COR-L47 (cell line): ENCODE measurements at places on chromosomes 12 and 14.

DNA sequence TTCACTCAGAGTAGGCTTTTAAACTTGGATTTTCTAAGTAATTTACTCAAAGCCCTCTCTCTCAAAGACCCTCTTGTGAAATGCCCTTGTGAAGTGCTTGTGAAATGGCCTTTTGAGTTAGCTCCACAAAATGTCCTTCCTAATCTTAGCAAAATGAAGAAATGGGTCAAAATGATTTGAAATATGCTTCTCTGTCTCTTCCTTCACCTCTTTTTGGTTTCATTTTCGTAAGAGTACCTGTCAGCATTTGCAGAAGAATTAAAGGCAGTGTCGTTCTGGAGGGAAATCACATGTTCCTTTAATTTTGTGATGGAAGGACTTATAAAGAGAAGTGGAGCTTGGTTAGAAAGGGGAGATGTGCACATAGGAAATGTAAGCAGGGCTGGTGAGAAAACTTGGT, 93.7 kb downstream of the HMGA2 start:
- DNase-seq: no peak

- no peak for DNase-seq
Observed at GRCh38 chr12:4068981-4069669, 195.9 kb upstream of the PARP11 start.

GRCh38 chr12:128069359-128069997, 197.5 kb upstream of the TMEM132C start:
- peak; percentile 20 for DNase-seq

GRCh38 chr14:71138448-71139293, 231.4 kb downstream of the PCNX1 start:
- DNase-seq: peak; percentile 21

DNA sequence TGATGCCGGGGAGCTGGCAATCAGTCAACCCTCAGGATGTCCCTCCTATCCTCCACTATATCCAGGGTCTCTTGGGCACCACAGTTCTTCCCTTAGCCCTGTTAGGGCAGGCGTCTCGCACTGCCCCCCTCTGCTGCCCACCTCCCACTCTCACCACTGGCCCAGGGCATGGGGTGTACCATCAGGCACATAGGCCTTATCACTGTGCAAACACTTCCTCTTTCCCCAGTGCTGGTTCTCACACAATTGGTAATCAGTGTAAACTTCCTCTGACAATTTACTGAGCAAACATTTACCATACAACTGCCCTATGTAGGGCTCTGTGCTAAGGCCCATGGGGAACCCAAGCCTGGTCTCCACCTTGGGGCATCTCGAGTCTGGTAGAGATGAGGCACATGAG, 20.1 kb upstream of the TMED10 start:
- DNase-seq: peak; percentile 27

- no peak for DNase-seq
Observed at GRCh38 chr12:38614171-38614570, 291.2 kb downstream of the CPNE8 start.
